Stimulated activated CD4-positive, alpha-beta T cell treated with anti-CD3 and anti-CD28 coated beads, Interleukin-1b, Interleukin-23, amount 100 ng/mL, for 24 hours (primary cell): ENCODE measurements at places on chromosomes 4 and X.

GRCh38 chrX:25754399-25754798 is 383.7 kb upstream of the MAGEB18 start:
- no peak for DNase-seq

DNA sequence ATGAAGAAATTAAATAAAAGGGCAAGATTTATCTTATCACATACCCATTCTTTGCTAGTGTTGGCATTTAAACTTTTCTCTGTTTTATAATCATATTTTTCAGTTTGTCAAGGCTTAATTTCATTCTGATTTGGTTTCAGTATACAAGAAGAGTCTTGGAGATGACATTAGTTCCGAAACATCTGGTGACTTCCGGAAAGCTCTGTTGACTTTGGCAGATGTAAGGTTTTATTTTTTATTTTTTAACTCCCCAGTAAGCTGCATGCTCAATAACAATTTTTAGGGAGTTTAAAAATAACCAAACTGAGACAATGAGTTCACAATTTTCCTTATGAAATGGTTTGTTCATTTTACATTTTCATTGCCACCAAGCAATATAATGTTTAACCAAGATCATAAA is 39.8 kb downstream of the ANXA3 start:
- no peak for DNase-seq

DNA sequence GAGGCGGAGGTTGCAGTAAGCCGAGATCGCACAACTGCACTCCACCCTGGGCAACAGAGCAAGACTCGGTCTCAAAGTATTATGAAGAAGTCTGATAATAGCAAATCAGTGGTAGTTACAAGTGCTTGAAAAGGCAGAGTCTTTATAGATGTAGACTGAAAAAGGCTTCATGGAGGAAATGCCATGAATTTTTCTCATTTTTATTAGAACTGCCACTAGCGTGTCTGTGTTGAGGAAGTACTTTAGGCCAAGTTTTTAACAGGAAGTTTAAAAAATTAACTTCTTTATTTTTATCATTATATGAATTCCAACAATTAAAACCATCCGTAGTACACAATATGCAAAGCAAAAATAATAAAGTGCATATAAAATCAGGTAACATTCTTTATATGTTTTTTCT is 32.8 kb upstream of the IL13RA1 start:
- DNase-seq: no peak

- no peak for DNase-seq
Observed at GRCh38 chr4:34365946-34366345, 1878.4 kb downstream of the ARAP2 start.

- no peak for DNase-seq
Observed at GRCh38 chr4:134375775-134376174, 174.2 kb upstream of the PABPC4L start.

DNA sequence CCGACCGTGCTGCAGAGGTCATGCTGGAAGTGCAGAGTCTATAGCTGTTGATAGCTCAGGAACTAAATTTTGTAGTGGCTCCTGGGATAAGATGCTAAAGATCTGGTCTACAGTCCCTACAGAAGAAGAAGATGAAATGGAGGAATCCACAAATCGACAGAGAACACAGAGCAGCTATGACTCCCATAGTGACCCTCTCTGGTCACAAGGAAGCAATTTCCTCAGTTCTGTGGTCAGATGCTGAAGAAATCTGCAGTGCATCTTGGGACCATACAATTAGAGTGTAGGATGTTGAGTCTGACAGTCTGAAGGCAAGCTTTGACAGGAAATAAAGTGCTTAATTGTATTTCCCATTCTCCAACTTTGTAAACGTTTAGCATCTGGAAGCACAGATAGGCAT is 8.8 kb downstream of the MANBA start:
- DNase-seq: no peak

DNA sequence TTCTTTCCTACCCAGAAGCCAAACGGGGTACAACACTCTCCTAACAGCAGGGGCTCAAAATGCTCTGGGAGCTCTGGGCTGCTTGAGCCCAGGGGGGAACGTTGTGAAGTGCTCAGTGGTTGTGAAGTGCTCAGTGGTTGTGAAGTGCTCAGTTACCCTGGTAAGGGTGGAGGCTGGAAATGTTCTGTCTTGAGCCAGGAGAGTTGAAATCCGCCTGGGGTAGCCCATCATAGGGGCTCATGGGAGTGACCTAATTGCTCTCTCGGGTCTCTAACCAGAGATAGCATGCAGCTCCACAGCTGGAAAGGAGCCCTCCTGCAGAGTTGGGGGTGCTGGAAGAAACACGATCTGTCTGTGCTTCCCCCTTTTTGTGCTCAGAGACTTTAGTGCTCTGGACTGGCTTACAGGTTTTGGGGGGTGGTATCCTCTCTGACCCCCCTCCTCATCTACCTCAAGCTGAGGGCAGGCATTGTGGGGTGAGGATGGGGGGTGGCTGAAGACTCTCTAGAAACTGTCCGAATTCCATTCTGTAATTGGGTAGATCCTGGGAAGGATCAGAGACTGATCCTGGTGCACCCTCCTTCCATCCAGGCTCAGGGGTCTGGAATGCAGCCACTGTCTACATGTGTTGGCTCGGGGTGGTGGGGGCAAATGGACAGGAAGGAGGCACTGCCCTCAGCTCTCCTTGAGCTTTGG is 2.7 kb downstream of the EFNB1 start:
- no peak for DNase-seq

- no peak for DNase-seq
Observed at GRCh38 chr4:173765751-173766150, 235.7 kb upstream of the HAND2 start.

DNA sequence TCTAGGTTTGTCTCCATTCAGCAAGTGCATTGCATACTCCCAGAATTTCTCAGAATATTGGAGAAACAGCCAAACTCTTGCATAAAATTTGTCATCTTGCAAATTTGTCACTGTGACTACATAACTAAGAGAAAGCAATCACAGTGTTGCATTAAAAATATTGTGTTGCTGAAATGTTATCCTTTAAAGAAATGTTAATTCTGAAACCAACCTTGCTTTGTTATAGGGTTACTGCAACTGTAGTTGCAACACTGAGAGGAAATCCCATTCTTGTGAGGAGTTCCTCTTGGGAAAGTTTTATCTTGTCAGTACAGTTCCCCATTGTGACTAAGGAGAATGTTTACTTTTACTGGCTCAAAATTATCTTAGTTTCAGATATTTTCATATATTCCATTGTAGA is 20.9 kb downstream of the CYBB start:
- DNase-seq: no peak

DNA sequence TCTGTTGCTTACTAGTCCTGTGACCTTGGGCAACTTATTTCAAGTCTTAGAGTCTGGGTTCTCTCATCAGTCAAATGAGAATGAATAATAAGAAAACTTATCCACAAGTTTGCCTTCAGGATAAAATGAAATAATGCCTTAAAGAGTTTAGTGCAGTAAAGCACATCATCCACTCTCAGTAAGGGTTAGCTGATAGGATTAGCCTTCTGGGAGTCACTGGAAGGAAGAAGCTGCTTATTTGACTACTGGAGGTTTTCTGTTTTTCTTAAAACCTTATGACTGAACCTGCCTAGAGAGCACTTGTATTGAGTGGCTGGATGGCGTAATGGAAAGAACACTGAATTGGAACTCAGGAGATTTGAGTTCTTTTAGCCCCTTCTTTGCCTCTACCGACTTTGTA is 1.8 kb downstream of the RNF128 start:
- no peak for DNase-seq

- no peak for DNase-seq
Observed at GRCh38 chrX:133190877-133191738, 27.0 kb downstream of the TFDP3 start.

GRCh38 chr4:37760840-37761239 is 65.6 kb upstream of the PGM2 start:
- no peak for DNase-seq

DNA sequence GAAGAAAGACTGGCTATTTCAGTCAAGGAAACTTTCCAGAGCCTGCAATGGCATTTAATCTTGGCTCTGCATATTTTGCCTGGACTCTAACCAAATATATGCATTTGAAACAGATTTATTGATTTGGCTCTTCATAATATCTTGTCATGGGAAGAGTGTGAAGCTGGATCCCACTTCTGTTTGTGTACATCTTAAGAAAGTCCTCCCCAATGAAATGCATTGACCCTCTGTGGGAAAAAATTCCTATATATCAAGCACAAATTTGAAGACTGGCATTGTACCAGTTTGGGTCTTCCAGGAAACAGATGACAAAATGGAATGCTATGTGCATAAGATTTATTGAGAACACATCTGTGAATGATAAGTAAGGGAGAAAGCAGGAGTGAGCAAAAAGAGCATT is 897.3 kb upstream of the TENM3 start:
- DNase-seq: no peak

- DNase-seq: no peak
Observed at GRCh38 chr4:64781737-64782326, 372.6 kb upstream of the TECRL start.

DNA sequence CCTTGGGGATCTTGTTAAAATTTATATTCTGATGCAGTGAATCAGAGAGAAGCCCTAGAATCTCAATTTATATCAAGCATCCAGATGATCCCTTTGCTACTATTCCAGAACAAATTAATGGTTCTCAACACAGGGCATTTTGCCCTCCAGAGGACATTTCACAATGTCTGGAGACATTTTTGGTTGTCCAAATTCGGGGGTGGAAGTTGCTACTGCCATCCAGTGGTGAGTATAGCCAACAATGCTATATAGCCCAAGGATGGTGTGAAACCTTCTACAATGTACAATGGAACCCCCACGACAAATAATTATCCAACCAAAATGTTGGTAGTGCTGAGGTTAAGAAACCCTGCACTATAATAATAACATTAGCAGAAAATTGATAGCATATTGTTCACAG is 2440.0 kb downstream of the PCDH7 start:
- no peak for DNase-seq

- DNase-seq: no peak
Observed at GRCh38 chr4:175789647-175790046, 22.4 kb downstream of the GPM6A start.

DNA sequence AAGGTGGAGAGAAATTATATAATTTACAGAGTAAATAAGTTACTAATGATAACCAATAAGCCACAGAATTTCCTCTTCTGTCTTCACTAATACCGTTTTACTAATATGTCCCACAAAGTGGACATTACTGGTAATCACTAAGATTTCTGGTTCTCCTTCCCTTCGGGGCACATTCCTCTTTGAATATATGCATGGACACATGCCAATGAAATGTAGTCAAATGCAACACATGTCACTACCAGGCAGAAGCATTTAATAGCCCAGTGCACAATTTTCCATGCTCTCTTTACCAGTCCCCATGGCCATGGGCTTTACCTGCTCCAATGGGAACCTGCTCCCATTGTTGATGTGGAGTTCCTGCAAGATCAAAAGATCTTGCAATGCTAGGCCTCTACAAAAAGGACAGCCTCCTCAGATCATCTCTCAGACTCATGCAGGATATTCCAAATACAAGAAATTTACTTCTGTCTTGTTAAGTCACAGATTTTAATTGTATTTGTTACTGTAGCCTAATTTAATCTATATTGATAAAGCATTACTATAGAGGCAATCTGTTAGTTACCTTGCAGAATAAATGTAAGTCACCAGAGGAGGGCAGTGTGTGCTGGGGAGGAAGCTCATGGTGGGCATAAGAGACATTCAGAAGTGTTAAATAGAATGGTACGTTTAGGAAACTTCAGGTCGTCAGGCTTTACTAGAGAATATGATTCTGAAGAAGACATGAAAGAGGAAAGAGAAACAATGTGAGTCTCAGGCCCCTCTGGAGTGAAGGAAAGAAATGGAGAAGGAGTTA is 37.1 kb upstream of the INPP4B start:
- no peak for DNase-seq

GRCh38 chr4:173121076-173121561 is 47.5 kb upstream of the GALNT7 start:
- DNase-seq: no peak

- DNase-seq: no peak
Observed at GRCh38 chr4:70768301-70768948, 46.7 kb downstream of the RUFY3 start.

GRCh38 chrX:38857736-38858523 is 56.7 kb downstream of the MID1IP1 start:
- no peak for DNase-seq

DNA sequence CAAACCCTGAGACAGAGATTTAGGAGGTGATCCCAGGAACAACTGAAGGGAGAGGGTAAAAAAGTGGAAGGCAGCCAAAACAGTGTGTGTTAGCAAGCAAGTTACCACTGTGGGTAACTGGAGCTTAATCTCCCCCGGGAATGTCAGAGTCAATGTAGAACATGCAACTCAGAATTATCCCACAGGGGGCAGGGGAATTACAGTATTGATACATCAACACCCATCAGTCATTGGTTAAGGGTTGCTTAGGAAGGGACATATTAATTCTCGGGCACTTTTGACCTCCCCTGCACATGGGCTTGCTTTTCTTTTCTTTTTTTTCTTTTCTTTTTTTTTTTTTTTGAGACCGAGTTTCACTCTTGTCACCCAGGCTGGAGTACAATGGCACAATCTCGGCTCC is 29.3 kb downstream of the CXorf58 start:
- no peak for DNase-seq

- no peak for DNase-seq
Observed at GRCh38 chr4:4856071-4857000, 3.1 kb upstream of the MSX1 start.

- DNase-seq: no peak
Observed at GRCh38 chr4:186757696-186758355, 34.2 kb upstream of the FAT1 start.

GRCh38 chr4:120452001-120452400 is 385.4 kb upstream of the MAD2L1 start:
- no peak for DNase-seq

DNA sequence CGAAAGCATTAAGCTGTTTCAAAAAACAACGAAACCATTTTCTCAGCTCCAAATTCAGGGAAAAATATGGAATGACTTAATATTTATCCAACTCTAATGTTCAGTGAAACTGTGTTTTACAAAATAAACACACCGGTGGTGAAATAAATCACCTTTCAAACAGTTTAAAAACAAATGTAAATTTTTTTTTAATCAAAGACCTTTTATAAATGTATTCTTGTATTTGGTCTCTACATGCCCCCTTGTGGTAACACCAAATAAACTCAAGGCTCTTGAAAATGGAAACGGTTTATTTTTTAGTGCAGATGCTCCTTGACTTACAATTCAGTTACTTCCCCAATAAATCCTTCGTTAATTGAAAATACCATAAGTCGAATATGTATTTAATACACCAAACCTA is 45.8 kb upstream of the ITM2A start:
- no peak for DNase-seq

- DNase-seq: no peak
Observed at GRCh38 chrX:39157796-39158195, 356.5 kb downstream of the MID1IP1 start.
